ENCODE measurements at places on chromosomes 5 and 9.

- DNase-seq, result no peak
Observed at GRCh38 chr9:128128836-128129590, 1.5 kb upstream of the PTGES2 start.

DNA sequence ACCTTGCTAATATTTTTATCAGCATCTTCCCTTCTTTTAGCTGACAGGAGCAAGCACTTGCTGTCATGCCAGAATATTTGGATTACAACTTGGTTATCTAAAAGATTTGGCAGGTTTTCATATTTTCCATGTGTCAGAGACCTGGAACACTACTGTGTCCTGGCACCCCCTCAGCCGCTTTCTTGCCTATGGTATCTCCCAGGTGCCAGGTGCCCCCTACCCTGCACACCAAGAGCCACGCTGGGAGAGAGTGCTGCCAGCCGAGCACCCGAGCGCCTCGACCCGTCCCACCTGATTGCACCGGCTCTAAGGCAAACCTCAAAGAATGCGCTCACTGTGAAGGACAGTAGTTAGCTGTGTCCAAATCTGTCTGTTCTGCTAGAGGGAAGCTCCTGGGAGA, 84.8 kb downstream of the GTF3C4 start:
- no peak for DNase-seq

DNA sequence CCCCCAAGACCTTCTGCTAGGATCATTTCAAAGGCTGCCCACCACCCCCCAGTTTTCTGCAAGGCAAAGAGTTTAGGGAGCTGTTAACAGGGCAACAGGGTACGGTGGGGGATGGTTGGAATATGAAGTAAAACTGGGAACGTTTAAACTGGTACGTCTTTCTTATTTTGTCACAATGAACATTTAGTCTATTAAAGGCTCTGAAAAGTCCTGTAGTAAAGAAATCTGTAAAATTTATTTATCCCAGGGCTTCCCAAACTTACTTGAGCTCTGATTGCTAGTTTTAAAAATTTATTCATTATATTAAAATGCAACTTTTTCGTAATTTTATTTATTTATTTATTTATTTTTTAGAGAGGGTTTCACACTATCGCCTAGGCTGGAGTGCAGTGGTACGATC, 62.0 kb downstream of the USP20 start:
- DNase-seq, result no peak

GRCh38 chr9:118829334-118829733, 539.9 kb downstream of the BRINP1 start:
- no peak for DNase-seq

DNA sequence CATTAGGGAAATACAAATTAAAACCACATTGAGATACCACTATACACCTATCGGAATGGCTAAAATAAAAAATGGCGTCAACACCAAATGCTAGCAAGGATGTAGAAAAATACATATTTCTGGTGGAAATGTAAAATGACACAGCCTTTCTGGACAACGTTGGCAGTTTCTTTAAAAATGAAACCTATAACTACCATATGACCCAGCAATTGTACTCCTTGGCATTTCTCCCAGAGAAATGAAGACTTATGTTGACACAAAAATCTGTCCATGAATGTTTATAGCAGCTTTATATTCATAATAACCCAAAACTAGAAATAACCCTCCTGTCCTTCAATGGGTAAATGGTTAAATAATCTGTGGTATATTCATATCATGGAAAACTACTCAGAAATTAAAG, 188.7 kb upstream of the RAD23B start:
- no peak for DNase-seq

- DNase-seq, result no peak
Observed at GRCh38 chr9:81314490-81314889, 374.9 kb downstream of the TLE1 start.

- no peak for DNase-seq
Observed at GRCh38 chr5:465591-466403, 22.8 kb downstream of the EXOC3 start.

GRCh38 chr5:5422819-5423515, 490 bp downstream of the ICE1 start:
- no peak for DNase-seq

- no peak for DNase-seq
Observed at GRCh38 chr9:110802416-110803035, 133.9 kb downstream of the MUSK start.

- no peak for DNase-seq
Observed at GRCh38 chr5:61904730-61905129, 401.3 kb upstream of the KIF2A start.
